ENCODE measurements at places on chromosomes 4 and X.
A peak's percentile ranks its signal among the peaks of the same experiment; 100 is the strongest.

- no peak for DNase-seq
Measured at GRCh38 chr4:123976285-123976684, 579.7 kb downstream of the SPRY1 start.

DNA sequence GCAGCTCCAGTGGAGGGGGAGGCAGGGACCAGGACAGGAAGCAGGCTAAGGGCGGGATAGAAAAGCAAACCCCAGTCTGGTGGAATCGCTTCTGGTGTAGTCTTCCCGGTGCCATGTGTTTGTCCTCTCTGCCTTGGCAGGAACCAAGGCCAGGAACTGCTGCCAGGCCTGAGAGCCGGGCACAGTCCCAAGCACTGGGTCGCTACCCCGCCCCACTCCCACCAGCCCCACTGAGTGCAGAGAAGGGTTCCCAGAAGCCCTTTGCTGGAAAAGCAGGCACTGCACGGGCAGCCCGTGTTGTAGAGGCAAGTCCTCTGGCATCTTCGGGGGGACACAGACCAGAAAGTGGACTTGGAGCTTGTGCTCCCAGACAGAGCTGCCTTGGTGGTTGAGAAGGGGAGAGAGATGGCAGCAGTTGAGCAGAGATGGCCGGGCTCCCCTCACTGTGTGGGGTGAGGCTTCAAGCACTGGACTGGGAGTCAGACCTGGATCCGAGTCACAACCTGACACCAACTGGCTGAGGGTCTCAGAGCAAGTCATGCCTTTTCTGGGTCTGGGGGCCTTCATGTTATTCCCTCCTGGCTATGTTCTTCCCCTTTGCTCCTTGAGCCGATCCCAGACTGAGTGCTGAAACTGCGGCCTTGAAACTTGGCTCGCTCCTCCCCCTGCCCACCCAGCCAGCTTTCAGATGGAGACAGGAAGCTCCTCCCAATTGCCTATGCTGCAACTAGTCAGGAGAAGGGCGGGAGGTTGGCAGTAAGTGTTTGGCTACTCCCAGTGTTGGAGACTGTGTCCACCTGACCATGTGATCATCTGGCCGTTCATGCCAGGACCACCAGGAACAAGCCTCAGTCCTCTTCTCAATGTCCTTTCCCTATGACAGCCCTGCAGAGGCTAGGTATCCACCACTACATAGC lies 59.7 kb upstream of the MTM1 start:
- DNase-seq, result no peak

GRCh38 chr4:41361794-41362526 lies 105.2 kb downstream of the UCHL1 start:
- DNase-seq, result no peak

- DNase-seq, result no peak
Measured at GRCh38 chrX:9635368-9635767, 130.3 kb downstream of the GPR143 start.

DNA sequence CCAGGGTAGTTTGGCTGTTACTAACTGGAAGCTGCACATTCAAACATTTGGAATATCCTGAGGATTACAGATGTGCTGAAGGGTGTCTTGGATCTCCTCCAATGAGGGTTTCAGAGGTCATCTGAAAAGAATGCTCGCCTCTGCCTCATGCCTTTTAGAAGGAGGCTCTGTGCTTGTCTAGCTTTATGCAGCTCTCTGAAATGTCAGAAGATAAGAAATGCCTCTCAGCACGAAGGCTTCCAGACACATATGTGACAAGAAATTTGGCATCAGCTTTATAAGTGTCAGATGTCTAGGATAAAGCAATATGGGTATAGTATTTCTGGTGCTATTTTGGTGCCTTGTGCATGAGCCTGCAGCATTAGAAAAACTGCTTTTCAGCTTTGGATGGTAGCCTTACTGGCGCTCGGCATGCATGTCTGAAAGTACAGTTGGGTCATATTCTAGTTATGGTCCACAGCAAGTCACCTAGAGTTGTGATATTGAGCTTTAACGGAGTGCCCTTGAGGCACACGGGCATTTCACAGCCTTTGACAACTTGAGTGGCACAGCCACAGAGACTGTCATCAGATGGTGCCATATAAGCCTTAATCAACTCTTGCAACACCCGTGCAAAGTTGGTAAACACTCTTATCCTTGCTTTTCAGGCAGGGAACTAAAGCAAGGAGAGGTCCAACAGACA lies 70.8 kb upstream of the PGRMC2 start:
- no peak for DNase-seq

DNA sequence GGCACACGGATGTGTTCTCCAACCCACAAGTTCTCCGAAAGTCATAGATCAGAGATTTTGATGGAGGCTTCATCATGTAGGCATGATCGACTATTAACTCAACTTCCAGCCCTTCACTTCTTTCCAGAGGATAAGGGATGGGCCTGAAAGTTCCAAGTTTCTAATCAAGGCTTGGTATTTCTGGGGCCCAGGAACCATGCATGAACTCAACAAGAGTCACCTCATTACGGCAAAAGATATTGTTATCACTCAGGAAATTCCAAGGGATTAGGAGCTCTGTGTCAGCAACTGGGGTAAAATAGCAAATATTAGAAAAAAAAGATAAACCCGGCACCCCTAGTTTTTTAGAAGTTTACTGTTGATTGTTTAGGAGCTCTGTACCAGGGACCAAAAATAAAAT lies 240.1 kb upstream of the PPP1R2C start:
- DNase-seq, result no peak

GRCh38 chrX:97938706-97939105 lies 1055.0 kb downstream of the RPA4 start:
- no peak for DNase-seq

DNA sequence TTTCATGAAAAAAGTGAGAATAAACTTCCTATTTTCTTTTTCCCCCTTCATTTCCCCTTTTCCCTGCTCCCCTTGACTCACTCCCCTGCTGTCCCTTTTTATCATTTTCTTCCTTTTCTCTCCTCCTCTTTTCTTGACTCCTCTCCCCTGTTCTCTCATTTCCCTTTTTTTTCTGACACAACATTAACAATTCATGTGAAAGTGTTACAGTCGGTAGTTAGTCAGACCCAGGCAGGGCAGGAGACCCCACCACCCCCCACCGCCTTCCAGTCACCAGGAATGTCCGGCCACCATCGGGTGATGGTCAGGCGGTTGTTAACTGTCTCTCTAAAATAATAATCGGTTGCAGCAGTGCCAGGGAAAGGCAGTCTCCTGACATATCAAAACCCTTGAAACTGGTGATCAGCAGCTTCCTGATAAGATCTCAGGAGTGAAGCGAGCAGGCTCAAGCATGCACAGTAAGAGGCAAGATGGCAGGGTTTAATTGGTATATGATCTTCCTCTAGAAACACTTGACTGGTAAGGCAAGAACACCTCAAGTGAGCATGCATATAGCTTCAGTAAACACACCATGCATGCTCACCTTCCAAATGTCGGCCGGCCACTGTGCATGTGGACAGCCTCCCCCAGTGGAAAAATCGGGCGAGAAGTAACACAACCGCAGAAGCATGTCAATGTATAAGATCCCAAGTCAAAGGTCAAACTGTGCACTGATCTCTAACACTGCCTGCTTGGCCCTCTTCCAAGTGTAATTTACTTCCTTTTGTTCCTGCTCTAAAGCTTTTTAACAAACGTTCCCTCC lies 191.4 kb downstream of the NDST4 start:
- DNase-seq, result peak; percentile 36

- DNase-seq, result no peak
Measured at GRCh38 chr4:109875106-109875505, 27.2 kb downstream of the LRIT3 start.

GRCh38 chr4:2274320-2275043 lies 12.6 kb upstream of the MXD4 start:
- DNase-seq, result no peak

DNA sequence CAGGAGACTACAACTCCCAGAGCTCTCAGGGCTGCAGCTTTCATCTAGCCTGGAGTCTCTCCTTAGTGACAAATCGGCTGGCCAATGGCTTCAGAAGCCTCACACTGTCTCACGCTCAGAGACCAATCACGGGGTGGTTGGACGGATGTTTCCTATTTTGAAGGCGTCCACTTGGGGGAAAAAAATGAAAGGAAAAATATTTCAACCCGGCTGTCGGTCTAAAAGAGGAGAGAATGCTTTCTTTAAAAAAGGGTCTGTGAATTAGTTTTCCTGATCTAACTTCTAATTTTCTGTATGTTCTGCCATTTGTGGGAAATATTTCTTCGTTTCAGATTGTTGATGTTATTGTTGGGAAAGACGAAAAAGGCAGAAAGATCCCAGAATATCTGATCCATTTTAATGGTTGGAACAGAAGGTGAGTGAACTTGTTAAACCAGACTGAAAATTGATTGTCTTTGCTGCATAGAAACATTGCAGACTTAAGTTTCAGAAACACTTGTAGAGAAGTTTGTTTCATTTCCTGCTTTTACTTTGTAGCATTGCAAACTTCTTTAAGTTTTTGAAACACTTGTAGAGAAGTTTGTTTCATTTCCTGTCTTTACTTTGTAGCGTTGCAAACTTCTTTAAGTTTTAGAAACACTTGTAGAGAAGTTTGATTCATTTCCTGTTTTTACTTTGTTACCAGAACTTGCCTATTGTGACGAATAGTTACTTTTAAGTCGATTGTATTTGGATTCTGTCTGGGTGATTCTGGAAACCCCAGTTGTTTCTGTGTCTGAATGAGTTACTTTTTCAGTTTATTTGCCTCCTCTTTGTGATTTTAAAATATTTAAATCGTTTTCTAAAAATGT lies 1.6 kb downstream of the MSL3 start:
- peak; percentile 66 for DNase-seq

GRCh38 chrX:51802917-51803688 lies 59.9 kb downstream of the GSPT2 start:
- DNase-seq, result peak; percentile 33

DNA sequence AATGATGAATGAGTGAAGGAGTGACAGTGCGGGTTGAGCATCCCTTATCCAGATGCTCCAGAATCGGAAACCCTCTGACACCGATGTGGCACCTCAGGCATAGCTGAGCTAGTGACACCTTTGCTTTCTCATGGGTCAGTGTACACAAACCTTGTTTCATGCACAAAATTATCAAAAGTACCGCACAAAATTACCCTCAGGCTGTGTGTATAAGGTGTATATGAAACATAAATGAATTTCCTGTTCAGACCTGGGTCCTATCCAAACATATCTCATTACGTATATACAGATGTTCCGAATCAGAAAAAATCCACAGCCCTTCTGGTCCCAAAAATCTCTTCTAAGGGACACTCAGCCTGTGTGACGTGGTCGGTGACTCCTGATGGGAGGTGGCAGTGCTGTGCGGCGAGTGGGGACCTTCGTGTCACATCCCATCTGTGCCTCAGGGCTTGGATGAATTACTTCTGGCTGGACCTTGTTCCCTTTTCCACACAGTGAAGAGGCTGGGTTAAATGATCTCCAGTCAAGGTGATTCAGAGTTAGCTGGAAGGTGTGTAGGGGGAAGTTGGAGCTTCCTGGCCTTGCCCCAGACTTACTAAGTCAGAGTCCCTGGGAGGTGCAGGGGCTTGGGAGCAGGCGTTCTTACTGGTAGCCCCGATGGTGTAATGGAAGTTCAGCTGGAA lies 18.8 kb downstream of the RGS12 start:
- DNase-seq, result no peak

- DNase-seq, result no peak
Measured at GRCh38 chrX:103774070-103774642, 2.5 kb upstream of the PLP1 start.

DNA sequence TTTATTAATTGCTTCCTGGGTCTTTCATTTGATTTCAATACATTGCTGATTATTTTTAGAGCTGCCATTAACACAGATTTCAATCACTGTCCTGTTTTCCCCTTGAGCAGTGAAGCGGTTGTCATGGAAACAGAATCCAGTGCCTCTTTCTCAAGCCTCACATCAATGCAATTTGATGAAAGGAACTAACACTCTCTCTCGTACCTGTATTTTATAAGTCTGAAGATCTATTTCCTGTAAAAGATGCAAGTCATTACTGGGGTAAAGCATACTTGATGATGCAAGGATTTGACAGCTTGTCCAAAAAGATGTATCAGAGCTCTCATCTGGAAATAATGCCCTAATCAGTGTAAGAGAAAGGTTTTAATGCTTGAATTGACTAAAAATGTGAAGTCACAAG lies 17.9 kb upstream of the GASK1B start:
- no peak for DNase-seq

- DNase-seq, result no peak
Measured at GRCh38 chr4:54318904-54319303, 89.8 kb downstream of the PDGFRA start.

DNA sequence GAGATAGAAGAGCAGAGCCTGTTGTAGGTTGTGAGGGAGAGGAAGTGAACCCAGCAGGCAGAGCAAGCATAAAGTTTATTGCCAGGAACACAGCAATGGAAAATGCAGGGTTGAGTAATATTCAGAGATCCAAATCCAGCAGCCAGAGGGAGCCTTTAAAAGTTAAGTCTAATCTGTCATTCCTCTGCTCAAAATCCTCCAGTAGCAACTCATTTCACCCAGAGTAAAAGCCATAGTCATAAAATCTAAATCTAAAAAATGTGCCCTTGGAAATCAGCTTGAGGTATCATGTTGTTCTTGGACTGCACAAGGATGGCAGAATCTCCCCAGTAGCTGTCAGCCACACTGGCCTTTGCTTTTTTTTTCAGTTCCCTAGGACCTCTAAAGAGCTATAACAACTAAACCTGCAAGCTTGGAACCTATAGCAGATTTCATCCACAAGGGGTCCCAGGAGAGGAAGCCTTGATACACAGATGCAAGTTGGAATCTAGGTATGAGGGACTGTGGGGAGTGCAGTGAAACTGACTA lies 62.9 kb upstream of the FRAS1 start:
- no peak for DNase-seq

DNA sequence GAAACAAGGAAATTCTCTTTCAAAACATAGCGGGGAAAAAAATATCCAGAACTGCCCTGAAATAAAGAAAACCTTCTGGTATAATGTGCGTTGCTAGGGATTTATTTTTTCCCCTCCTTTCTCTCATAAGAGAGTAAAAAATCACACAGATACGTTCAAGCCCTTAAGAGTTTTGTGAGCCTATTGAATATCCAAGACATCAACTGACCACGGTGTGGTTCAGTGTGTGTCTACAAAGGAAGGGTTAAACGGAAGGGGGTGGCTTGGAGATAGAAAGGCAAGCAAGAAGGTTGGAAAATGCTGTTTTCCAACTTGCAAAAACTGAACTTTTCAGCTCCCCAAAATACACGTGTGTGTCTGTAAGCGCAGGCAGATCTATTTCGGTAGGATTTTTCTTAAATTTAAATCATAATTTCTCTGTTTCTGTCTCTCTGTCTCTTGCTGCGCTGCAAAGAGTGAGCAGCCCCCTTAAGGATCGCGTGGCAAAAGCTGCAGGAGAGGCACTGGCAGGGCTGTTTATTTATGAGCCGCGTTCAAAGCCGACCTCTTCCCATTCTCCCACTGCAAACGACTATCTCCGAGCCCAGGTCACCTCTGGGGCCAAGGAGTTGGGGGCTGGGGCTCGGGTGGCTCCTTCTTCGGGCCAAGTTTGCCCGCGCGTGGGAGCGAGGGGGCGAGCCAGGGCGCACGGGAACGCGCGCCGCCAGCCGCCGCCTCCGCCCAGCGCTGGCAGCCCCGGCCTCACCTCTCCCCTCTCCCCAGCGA lies 492 bp upstream of the SLIT2 start:
- no peak for DNase-seq
